ENCODE measurements at places on chromosomes 2 and 18.

- DNase-seq, result no peak
Observed at GRCh38 chr18:46171331-46171730, 67.1 kb downstream of the HAUS1 start.

DNA sequence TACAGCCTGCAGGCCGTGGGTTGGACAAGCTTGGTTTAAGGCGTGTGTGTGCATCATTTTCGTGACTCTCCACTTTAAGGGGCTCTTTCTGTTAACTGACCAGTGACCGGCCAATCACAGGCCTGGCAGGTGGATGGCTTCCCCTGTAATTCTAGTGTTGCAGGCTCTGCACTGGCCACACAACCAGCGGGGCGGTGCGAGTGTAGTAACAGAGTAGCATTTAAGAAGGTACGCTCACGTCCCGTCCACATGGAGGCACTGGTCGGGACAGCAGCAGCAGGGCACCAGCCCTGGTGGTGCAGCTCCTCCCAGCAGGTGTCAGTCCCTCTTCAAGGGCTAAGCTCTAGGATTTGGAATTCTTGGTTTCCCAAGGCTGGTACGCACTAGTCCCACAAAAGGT lies 8.0 kb upstream of the ANO7 start:
- DNase-seq, result no peak

DNA sequence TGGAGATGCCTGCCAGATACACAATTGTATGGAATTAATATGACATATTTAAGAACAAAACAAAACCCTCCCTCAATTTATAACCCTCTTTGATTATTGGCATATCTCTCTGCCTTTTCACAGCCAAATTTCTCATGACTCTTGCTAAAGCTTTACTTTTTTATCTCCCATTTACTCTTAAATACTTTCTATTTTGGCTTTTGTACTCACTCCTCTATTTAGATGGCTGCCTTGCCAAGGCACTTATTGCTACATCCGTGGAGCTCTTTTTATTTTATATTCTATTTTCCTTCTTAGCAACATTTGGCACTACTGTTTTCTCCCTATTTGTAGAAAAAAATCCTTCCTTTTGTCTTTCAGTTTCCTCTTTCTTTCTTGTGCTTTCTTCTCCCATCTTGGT lies 466.4 kb upstream of the CWC22 start:
- no peak for DNase-seq

DNA sequence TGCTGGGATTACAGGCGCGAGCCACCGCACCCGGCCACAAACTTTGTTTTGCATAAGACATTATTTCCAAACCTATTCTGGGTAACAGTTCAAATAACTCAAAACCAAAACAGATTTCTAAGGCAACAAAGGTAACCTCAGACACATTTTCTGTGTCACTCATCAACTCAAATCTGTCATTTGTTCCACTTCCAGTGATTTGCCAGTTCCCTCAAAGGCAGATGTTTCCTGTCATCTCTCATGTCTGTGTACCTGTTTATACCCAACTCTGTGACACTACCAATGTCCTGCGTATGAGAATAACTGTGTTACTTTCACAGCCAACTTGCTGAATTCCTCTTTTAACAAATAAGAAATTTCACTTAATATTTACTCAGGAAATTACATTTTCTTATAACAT lies 54.4 kb downstream of the SCN3A start:
- no peak for DNase-seq

GRCh38 chr2:173719471-173719870 lies 245.7 kb downstream of the SP3 start:
- no peak for DNase-seq

DNA sequence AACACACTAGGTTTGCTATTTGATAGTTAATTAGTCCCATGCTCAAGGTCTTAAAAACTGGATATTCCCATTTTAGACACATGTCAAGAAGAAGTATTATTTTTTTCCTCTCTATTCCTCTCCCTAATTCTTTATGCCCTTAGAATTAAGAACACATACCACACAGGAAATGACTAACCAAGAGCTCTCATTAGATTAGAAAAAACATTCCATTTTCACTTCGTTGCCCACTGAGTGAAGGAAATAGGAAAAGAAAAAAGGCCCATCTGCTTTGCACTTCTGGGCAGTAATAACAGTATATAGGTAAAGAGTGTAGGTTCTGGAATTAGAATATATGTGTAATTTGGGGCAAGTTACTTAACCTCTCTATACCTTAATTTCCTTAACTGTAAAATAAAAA lies 26.9 kb downstream of the ACADL start:
- peak; percentile 4 for DNase-seq

DNA sequence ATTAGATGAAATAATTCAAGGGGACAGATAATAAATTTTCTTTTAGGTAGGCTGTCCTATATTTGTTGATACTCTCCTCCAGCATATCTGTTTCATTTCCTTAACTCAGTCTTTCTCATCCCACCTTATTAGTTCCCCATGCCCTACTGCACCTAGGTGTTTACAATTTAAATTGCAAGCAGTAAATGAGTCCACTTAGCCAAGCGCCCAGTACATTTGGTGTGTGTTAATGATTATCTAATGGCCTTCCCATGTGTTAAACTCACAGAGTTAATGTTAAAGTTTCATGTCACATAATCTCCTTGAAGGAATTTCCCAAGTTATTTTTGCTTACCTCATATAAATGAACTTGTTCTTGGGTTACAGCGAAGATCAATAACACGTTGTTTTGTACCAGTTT lies 31.2 kb downstream of the ITGB6 start:
- DNase-seq, result no peak

DNA sequence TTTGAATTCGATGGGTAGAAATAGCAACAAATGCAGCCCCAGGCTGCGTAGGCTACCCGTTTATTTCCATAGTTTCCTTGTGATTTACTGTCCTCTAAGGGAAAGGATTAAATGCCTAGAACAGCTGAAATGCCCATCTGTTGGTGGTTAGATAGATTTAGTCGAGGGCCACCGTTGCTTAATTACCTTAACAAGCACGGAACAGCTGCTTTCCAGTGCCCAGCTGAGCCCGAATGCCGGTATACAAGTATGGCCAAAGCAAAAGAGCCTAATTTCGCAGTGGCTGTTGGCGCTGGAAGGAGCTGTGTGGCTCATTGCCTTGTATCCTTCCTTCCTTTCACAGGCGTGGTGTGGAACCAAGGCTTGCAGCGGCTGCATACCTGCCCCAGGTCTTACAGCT lies 109.1 kb downstream of the CABLES1 start:
- DNase-seq, result no peak

- no peak for DNase-seq
Observed at GRCh38 chr2:226669905-226670304, 129.7 kb downstream of the IRS1 start.

- DNase-seq, result peak; percentile 6
Observed at GRCh38 chr2:166464187-166464586, 29.9 kb downstream of the SCN7A start.

DNA sequence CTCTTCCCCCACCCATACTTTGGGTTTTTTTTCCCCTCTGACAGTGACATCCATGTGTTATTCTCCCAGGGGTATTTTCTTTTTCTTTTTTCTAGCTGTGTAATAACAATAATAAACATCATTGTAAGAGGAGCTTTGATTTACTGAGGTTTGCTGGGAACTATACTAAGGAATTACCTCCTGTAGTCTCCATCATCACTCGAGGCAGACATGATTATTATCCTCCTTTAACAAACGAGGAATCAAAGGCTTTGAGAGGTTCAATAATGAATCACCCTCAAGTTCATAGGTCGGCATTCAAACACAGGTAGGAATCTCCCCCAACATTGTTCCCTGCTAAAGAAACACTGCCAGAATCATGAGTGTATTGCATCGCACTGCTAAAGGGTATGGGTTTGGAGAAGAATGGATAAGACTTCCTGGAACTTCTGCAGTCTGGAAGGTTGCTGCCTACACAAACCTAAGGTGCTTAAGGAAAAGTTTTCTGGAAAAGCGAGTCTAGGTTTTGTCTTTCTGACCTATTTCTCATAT lies 260.2 kb upstream of the SESTD1 start:
- no peak for DNase-seq

- DNase-seq, result peak; percentile 82
Observed at GRCh38 chr2:215904101-215904500, 109.2 kb downstream of the MREG start.

DNA sequence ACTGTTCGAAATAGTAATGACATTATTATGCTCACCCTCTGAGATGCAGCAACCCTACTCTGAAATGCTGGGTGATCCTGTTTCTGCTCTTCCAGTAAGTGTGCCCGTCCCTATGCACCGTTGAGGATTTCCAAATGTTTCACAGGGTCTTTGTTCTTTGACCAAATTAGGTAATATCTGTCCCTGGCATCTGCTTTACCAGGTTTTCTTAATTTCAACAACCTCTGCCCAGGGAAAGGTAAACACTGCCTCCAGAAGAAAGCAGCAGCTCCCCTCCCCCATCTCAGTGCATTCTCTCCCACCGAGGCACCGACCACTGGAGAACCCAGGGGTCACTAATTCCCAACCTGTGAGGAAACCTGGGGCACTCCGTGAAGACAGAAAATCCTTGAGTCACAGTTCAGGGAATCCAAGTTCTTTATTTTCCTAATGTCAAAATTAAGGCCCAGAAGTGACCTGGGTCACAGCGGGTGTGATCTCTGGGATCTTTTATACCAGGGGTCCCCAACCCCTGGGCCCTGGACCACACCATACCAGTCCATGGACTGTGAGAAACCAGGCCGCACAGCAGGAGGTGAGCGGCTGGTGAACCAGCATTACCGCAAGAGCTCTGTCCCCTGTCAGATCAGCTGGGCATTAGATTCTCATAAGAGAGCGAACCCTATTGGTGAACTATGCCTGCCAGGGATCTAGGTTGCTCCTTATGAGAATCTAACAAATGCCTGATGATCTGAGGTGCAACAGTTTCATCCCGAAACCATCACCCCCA lies 1.2 kb upstream of the GRB14 start:
- DNase-seq, result no peak

- DNase-seq, result peak; percentile 52
Observed at GRCh38 chr2:230908595-230909191, 16.3 kb downstream of the GPR55 start.

GRCh38 chr18:3472681-3473544 lies 22.9 kb downstream of the TGIF1 start:
- DNase-seq, result no peak

DNA sequence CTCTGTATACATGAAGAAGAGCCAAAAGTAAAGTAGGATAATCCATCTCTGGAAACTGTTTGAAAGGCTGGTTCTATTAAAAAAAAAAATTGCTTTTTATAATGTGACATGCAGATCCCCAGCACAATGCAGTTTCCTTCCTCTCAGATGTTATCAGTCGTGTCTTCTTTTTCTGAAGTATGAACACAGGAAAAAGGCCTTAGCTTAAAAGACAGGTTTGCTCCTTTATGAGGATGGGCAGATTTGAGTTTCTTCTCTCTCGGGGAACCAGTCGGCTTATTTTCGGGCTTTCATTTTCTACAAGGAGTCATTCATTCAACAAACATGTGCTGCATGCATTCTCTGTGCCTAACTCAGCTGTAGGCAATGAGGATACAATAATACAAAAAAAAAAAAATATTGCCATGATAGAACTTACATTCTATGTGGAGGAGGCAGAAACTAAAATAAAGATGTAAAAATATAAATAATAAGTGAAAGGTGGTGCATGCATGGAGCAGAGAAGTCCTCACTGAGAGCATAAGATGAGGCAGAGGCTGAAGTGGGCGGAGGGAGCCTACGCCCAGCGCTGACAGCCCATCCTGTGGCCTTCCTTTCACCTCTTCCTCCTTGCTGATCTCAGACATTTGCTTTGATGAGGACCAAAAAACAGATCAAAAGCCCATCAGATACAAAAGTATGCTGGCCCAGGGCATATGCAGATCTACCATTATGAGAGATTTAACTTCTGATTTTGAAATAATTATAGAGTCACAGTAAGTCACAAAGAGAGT lies at the start of gene CD226:
Gene CD226, minus strand, starts transcription at position 513 of the 773 bp plus-strand sequence. Its CDS starts 467 bp downstream, at position 46.
- no peak for DNase-seq

- DNase-seq, result no peak
Observed at GRCh38 chr2:79901161-79901560, 388.3 kb downstream of the CTNNA2 start.

DNA sequence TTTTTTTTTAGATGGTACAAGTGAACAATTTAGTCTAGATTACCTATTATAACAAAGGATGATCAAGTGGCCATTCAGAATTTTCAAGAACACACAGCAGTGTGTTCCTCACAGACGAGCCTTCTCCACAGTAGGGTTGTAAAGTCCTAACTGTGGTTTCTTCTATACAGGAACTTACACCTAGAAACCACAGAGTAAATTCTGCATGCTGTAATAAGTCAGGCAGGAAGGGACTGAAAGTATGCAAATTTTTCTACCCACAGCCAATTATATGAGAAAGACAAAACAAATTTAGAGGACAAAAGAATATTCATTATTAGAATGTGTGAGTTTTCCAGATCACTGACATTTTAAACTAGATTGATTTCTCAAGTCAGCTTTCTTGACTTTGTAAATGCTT lies 99.5 kb downstream of the RBMS1 start:
- DNase-seq, result no peak

DNA sequence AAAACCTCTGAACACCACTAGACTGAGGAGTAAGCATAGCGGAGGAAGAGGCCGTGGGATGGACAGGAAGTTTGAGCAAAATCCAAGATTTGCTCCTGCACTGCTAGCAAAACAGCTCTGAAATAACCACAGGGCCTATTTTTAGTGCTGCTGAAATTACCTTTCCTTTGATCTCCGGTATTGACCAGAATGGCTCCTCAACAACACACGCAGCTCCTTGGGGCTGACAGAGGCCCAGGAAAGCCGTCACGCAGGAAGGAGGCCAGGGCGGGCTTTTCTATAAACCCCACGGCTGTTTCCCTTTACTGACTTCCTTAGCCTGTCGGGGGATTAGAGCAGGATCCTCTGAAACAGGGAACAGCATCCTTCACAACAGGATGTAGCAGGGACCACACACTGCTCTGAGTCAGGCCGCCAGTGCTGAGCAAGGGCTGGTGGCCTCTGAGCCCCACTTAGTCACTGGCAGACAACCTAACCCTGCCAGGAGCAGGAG lies 80.8 kb upstream of the LCLAT1 start:
- DNase-seq, result peak; percentile 14

DNA sequence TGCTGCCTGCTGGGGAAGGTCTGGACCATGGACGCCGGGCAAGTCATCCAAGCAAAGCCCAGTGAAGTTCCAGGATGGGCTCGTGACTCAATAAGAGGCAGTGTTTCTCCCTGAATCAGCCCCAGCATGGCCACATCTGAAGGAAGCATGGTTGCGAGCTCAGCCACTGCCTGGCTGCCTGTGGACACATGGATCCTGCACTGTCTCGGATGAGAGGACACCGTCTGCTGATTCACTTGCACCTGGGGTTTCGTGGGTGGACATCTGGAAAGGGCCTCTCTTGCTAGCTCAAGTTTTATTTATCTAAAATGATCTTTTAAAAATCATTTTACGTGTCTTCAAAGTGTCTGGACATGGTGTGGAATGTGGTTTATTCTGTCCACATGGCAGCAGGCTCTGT lies 224.8 kb upstream of the FN1 start:
- no peak for DNase-seq

- DNase-seq, result no peak
Observed at GRCh38 chr2:10918661-10919409, 7.1 kb downstream of the KCNF1 start.

Data from adipocyte (in vitro differentiated cells).